ENCODE measurements at places on chromosomes 2 and 18.

DNA sequence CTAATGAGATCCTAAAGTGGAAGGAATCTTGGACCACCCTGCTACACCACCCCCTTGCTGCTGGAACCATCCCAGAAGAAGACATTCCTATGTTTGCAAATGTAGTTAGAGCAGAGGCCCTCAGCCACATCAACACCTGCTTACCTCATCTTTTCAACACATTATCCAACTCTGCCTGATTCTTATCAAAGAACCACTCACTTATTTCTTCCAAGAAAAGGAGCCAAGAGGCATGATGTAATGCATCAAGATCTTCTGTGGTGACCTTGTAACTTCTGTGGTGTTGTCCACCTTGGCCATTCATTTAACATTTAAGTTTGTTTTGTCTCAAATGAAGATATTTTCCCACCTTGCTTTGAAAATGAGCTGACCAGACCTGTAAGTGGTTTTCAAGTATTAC, 338.1 kb downstream of the CTNNA2 start:
- DNase-seq = no peak

- DNase-seq = peak; percentile 25
These were observed 13.2 kb downstream of the CNNM4 start for GRCh38 chr2:96773922-96774321.

GRCh38 chr2:170185319-170185718, 7.4 kb downstream of the MYO3B start:
- no peak for DNase-seq

DNA sequence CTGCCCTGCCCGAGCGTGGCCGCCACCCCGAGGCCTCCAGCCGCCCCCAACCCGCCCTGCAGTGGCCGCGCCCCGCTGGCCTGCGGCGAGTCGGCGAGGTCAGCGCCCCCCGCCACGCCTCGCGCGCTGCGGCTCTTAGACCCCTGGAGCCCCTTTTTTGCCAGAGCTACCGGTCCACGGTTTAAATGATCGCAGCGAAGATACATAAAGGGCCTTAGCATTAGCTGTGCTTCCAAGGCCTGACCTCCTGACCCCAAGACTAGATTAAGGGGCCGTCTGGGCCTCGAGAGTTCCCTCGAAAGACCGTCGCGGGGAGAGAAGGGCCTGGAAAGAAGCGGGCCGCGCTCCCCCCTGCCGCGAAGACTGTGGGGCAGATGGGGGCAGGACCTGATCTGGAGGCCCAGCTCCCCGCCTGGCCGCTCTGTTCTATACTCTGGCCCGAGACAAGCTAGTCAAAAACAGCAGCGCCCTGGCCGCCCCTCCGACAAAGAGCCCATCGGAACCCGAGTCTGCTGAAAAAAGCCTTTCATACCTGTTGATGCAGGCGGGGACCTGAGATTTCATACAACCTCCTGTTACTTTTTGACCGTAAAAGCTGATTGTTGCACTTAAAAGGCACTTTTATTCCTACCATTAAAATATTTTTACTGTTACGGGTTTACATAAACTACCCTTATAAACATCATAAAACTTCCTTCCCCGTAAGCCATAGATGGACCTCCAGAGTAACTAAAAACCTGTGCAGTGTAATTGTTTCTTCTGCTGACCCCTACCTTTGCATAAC, 68.7 kb upstream of the PSMD14 start:
- DNase-seq = no peak

DNA sequence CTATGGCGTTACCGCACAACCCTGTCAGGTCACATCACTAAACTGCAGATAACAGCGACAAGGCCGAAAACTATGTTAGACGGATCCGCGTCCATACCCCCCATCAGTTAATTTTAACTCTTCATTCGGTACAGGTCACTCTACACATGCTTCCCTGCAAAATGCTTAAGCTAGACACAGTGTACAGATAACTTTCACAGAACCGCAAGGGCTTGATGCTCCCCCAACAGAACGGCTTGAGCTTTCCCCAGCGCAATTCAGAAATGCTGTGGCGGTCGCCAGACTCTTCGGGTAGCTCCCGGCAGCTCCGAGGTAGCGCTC, 283 bp upstream of the RBBP8 start:
- no peak for DNase-seq

DNA sequence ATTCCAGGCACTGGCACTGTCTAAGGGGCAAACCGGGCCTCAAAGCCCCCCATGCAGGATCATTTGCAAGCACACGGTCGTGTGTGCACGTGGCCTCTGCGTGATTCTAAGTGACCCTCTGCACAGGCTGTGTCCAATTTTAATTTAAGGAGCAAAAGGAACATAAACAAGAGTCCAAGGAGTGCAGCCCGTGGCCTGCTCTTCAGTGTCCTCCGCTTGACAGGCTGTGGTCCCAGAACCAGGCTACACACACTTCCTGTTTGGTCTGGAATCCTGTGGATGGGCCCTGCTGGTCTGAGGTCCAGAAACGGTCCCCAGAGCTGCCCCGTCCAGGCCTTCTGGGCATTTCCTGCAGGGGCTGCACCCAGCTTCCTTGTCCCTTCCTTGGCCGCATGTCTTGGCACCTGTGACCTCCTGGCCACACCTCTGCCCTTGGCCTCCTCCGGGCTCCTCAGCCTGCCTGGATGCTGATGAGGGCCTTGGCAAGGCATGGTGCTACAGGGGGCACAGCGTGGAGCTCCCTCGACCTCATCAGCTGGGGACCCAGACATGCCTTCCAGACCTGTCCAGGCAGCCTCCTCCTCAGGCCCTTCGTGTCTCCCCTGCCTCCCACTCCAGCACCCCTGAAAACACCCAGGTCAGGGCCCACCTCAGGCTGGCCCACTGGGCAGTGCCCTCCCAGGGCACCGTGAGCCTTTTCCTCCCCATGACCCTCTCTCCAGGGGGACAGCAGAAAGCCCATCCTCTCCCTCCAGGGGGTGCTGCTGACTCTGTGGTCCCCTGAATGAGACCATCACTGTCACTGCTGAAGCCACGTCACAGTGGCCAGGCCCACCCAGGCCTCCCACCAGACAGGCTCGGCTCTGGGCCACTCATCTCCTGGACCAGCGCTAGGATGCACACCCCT, 136.4 kb upstream of the GPC1 start:
- DNase-seq = no peak

GRCh38 chr18:8788503-8789429, 83.4 kb downstream of the MTCL1 start:
- DNase-seq = no peak

GRCh38 chr18:3468833-3469232, 18.9 kb downstream of the TGIF1 start:
- no peak for DNase-seq

DNA sequence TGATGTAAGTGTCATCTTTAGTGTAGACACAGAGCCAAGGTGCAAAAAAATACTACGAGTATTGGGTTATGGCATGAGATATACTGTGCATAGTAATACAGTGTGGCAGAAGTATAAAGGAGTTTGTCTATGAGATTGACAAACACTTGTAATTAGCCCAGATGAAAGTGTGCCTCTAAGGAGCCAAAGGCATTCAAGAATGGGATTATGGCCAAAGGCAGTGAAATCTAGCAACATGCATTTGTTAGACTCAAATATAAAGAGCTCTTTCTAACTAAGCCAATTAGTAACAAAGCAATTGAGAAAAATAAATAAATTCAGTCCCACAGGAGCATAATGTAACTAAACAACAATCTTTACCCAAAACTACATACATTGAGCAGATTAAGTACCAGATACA, 1761.8 kb downstream of the SUCLG1 start:
- DNase-seq = no peak

- no peak for DNase-seq
These were observed 234.5 kb upstream of the COPS8 start for GRCh38 chr2:236851187-236851586.

GRCh38 chr18:54220406-54220805, 4.1 kb downstream of the MBD2 start:
- no peak for DNase-seq

DNA sequence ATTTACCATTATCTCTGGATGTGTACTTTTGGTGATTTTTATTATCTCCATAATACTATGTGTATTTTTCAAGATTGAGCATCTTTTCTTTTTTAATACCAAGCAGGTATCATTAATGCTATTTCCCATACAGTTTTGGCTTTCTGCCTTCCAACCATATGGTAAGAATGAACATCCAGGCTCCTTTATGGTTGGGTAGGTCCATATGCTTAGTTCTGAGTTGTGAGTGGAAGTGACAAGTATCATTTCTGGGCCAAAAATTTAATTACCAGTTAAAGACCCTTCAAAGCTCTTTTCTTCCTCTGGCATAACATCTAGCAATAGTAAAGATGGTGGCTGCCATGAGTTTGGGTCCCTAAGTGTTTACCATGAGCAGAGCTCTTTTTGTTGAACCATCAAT, 4.3 kb upstream of the RBM43 start:
- DNase-seq = no peak
